Left renal cortex interstitium (tissue), 4 donors: ENCODE measurements at places on chromosomes 3 and 15. TPM values are rescaled to one million over a fixed set of nuclear protein-coding genes. Genes with fewer than 3 reads are reported as not detected.

AGTR1 gene
- 17.7 TPM for polyA plus RNA-seq

ZIC1 gene
- polyA plus RNA-seq, result 0.93 TPM

AMOTL2 gene
- 101 TPM for polyA plus RNA-seq

ICE2 gene
- polyA plus RNA-seq, result 91.1 TPM

CX3CR1 gene
- 4.1 TPM for polyA plus RNA-seq

IVD gene
- 92.5 TPM for polyA plus RNA-seq

GXYLT2 gene
- polyA plus RNA-seq, result 14.1 TPM

TIMP4 gene
- 1.4 TPM for polyA plus RNA-seq

PTH1R gene
- polyA plus RNA-seq, result 181 TPM

SEMA3B gene
- polyA plus RNA-seq, result 102 TPM

TGM4 gene
- not detected for polyA plus RNA-seq

PTPRG gene
- 76.0 TPM for polyA plus RNA-seq

CDHR4 gene
- not detected for polyA plus RNA-seq

RPP25 gene
- 3.0 TPM for polyA plus RNA-seq

SLC22A13 gene
- 4.5 TPM for polyA plus RNA-seq

TMEM108 gene
- 1.7 TPM for polyA plus RNA-seq

CPN2 gene
- 0.19 TPM for polyA plus RNA-seq

MOBP gene
- 0.96 TPM for polyA plus RNA-seq

REC114 gene
- not detected for polyA plus RNA-seq

CD200 gene
- 37.6 TPM for polyA plus RNA-seq

TRH gene
- 0.25 TPM for polyA plus RNA-seq

TMEM62 gene
- 17.7 TPM for polyA plus RNA-seq
